ENCODE measurements at places on chromosomes 3 and 15.

GRCh38 chr15:58401991-58402649 is 29.7 kb upstream of the LIPC start:
- no peak for DNase-seq

DNA sequence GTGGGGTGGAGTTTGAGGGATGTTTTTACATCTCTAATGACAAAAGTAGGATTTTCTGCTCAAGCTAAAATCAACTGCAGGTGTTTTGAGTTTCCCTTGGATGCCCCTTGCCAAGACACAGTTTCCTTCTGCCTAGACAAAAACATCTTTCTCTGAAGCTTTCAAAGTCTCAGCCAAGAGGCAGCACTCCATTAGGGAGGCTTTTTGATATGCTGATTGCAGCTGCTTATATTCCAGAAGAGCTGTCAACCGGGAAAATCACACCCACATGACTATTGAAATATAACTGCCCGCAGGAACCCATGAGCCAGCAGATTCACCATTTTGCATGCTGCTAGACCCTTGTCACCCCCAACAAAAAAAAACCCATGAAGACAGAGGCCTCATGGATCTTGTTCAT is 27.5 kb upstream of the ZNF148 start:
- DNase-seq, result no peak

- DNase-seq, result no peak
These were observed 57.6 kb downstream of the RAB11A start for GRCh38 chr15:65926899-65927298.

GRCh38 chr3:42066516-42067181 is 24.5 kb upstream of the TRAK1 start:
- peak; percentile 80 for DNase-seq

DNA sequence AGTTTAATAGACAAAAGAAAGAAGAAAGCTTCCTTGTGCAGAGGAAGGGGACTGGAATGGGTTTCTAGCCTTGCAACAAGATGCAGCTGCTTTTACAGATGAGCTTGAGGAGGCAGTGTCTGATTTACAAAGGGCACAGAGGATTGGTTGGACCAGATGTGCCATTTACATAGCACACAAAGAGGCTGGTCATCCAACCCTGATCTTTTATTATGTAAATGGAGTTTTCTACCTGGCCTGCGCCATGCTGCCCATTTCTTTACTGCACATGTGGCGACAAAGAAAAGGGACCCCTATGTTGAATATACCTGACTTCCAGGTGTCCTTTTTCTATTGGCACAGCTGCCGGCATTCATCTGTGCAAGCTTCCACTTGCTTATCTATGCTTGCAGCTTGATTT is 409.4 kb upstream of the FRG2C start:
- DNase-seq, result no peak

GRCh38 chr15:77538027-77538451 is 94.7 kb downstream of the LINGO1 start:
- no peak for DNase-seq

DNA sequence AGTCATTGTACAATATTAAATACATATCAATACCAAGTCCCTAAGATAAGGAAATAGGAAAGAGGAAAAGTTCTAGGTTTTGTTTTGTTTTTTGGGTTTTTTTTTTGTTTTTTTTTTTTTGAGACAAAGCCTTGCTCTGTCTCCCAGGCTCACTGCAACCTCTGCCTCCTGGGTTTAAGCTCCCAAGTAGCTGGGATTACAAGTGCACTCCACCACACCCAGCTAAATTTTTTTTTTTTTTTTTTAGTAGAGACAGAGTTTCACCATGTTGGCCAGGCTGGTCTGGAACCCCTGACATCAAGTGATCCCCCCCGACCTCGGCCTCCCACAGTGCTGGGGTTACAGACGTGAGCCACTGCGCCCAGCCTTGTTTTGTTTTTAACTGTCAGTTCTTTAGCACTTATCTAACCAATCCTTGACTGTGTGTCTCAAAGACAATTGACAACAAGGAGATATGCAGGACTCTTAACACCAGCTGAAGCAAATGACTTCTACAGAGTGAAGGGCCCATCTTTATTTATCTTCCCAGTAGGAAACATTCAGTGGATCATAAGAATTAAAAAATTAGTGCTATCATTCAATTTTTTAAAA is 100.0 kb upstream of the RAP2B start:
- no peak for DNase-seq

GRCh38 chr3:4757575-4758248 is 221.5 kb upstream of the BHLHE40 start:
- no peak for DNase-seq

GRCh38 chr15:83858820-83859505 is 205.0 kb downstream of the ADAMTSL3 start:
- DNase-seq, result peak; percentile 74

DNA sequence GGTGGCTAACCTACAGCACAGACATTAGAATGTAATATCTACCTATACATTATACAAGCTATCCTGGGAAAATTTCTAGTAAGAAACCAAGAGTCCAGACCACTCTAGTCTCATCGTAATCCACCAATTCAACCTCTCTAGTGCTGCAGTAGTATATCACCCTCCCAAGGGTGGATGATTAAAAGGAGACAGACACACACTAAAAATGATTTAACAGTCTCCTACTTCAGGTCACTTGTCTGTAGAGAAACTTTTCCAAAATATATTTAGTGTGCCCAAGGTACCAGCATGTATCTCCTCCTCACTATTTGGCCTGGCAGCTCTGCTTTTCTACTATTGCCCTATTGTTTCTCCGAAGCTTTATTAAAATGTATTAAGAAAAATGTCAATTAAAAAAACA is 45.0 kb downstream of the ZBTB20 start:
- no peak for DNase-seq

All from iris pigment epithelial cell (primary cell).